HL-60 (cell line): ENCODE measurements at places on chromosomes 5 and 9.

DNA sequence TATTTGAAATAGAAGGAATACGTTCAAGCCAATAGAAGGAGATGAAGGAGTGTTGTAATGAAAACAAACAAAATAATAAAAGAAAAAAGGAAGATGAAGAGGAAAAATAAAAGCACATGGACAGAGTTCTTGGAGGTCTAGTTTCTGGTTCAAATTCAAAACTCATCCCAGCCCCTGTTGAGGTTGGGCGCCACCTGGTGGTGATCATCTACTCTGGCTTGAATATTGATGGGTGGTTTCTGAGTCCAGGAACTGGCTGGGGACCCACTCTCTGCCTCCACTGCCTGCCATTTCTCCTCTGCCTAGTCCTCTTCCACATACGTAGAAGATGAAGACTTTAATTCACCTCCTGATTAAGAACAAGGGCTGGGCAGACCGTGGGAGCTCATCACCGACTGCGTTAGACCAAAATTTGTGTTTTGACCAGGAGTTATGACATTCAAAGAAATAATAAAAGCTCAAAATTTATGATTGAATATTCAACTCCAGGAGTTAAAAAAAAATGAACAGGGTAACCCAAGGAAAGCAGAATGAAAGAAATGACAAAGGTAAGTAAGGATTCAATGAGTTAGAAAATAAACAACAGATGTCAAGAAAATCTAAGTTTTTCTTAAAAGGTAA lies 99.0 kb upstream of the SLC1A3 start:
- peak; percentile 31 for DNase-seq

DNA sequence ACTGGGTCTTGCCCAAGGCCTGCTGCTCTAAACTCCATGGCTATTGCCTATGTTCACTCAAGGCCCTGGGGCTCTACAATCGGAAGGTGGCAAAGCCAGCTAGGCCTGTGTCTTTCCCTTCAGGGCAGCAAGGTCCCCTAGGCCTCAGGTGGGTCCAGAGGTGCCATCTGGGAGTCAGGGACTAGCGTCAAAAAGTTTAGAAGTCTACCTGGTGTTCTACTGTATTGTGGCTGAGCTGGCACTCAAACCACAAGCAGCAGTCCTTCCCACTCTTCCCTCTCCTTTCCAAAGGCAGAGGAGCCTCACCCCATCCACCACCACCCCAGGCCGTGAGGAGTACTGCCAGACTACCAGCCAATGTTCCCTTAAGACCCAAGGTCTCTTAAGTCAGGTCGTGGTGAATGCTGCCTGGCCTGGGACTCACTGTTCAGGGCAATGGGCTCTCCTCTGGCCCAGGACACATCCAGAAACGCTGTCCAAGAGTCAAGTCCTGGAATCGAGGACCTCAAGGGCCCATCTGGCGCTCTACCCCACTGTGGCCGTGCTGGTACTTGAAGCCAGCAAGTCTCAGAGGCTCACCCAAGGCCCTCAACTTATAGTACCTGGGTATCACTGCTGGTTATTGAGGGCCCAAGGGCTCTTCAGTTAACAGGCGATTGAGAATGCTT lies 13.0 kb upstream of the SARDH start:
- DNase-seq = no peak

- no peak for DNase-seq
These were observed 77.8 kb downstream of the TTLL11 start for GRCh38 chr9:122015170-122015821.

DNA sequence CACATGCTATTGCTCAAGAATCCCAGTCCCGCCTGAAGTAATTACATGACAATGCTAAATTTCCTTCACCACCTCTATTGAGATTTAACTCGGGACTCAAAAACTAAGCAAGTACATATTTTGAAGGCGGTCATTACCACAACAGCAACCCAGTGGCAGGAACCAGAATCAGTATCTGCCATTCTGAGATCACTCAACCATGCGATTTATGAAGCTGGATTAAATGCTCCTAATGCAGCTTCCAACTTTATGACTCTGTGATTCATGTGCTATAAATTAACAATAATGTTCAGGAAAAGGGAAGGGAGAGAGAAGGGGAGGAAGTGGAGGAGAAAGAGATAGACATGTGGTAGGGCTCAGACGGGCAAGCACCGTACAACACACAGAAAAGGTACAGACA lies 194.7 kb downstream of the DNAH5 start:
- DNase-seq = no peak

GRCh38 chr5:150208187-150209098 lies 18.6 kb downstream of the SLC6A7 start:
- DNase-seq = no peak

DNA sequence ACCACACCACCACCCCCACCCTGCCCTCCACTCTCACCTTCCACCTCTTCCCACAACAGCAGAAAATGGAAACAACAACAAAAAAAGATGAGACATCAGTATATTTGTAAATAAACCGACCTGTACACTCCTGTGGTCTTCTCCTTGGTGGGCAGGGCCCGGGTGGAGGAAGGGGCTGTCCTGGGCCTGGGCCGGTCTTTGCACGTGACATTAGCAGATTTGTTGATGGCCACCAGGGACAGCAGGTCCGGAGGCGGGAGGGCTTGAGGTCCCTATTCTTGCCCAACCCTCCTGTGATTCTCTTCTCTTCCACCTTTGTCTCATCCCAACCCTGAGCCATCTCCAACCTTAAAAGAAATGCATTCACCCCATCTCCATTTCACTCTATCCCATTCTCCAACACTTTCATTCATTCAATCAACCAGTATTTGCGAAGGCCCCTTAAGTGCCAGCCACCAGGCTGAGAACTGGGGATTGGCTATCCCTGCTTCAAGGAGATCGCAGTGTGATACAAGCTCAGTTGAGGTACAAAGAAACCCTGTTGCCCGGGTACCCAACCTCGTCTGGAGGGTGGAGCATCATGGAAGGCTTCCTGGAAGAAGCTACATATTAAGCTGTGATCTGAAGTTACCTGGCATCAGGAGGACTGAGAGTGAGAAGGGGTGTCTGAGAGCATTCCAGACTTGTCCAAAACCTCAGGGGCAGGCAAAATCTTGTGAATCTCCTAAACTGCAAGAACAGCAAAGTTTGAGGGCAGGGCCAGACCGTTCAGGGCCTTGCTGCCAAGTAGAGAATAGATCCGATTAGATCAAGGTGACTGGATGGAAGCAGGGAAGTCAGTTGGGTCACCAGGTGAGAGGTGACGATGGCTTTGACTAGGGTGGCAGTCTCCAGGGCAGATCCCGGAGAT lies 87.4 kb downstream of the LMX1B start:
- DNase-seq = no peak

- peak; percentile 55 for DNase-seq
These were observed 36.4 kb downstream of the PARP8 start for GRCh38 chr5:50702615-50703366.

DNA sequence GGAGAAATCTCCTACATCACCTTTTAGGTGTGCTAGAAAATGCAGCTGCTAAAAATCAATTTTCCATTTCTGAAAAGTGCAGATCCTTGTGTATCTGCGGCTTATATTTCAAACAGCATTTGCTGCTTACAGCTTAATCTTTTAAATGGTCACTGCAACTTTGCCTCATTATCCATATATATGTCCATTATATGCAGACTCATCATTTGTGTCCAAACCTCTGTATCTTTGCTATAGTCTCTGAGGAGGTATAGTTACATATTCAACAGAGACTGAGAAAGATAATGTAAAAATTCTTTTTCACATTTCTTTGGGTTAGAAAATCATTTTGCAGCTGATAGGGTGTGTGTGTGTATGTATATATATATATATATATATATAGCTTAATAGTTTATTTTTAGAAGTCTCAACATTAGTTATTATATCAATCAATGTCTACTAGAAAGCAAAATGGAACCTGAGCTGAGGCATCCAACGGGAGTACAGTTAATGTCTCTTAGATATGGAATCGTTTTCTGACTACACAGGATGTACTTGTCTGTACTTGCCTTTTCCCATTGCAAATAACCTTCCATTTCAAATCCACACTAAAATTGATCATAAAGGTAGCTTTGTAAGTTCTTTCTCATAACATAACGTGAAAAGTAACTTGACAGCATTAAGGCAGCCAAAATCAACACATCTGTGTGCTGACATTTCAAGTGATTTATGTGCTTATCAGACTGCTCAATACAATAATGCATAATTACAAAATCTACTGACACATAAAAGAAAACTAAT lies 267.0 kb upstream of the HAPLN1 start:
- no peak for DNase-seq

DNA sequence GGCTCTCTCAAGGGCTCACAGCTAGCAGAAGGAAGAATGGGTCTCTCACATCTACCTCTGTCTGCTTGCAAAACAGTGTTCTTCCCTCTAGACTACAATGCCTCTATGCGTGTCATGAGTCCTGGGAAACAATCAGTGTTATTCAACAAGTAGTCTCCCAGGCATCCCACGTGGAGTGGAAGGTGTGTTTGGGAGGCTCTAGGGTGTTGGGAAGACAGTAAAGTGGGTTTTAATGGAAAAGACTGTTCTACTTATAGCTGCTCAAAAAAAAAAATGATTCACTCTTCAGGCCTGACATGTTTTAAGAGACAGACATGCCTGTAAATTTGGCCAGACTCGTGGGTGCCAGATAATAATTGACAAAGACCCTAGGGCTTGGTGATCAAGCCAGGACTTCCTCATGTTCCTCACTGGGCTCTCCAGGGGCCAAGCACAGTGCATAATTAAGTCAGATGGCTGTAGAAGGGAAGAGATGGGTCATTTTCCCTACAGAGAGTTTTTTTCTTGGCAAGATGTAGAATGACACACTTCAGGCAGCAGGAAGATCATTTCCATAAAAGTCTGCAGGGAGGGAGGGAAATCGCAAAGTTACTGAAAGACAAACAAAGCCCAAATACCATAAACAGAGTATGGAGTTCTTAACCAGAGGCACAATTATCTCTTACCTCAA lies 246.4 kb downstream of the ACTL7B start:
- DNase-seq = no peak

GRCh38 chr5:41707853-41708603 lies 162.2 kb downstream of the OXCT1 start:
- peak; percentile 12 for DNase-seq

DNA sequence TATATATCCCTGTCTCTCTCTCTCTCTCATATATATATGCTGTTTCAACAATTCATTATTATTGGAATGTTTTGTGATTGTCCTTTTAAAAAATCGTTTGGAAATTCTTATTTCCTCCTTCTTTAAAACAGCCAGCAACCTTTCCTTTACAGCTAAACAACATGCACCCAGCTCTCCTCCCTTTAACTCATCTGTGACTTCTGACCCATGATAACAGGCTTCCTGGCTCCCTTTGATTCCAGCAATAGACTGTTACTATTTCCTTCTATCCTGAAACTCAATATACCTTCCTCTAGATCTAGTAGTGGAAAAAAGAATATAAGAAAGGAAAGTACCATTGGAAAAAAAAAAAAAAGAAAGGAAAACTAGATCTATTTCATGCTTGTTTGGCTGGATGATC lies 254.7 kb upstream of the RGMB start:
- DNase-seq = no peak

GRCh38 chr9:98134702-98135557 lies 15.9 kb upstream of the TRIM14 start:
- DNase-seq = no peak

GRCh38 chr5:177510567-177511053 lies 984 bp upstream of the DOK3 start:
- DNase-seq = peak; percentile 97

DNA sequence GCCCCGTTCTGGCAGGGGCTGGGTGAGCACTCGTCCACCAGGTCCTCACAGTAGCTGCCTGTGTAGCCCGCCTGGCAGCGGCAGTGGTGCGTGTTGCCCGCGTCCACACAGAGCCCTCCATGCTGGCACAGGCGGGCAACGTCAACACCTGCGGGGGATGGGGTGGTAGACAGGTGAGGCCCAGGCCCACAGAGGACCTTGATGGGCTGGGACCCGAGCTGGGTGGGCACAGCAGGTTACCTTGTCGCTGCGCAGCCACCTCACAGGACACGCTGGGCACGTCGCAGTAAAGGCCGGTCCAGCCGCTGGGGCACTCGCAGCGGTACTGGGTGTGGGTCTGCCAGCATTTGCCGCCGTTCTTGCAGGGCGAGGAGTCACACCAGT lies 25.1 kb upstream of the SEC16A start:
- no peak for DNase-seq

GRCh38 chr5:155530046-155530445 lies 516.5 kb downstream of the KIF4B start:
- DNase-seq = no peak

- DNase-seq = no peak
These were observed 499.4 kb downstream of the ISL1 start for GRCh38 chr5:51882647-51883046.

GRCh38 chr5:43171451-43171850 lies 20.6 kb upstream of the NIM1K start:
- DNase-seq = no peak

DNA sequence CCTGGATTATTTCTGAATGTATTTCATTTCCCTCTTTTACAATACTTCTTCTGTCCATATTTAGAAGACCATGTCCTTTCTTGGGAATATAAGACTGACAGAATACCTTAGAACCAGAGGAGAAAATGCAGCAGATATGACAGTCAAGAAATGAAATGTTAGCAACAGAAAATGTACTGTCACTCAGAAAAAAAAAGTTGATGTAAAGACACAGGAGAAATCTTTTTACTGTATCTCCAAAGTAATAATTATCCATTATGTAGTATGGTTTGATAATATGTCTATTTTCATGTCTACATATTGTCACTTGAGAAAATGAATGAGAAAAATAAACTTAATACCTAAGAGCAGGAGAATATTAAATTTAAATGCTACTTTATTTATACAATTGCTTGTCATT lies 652.1 kb downstream of the GABRG2 start:
- no peak for DNase-seq

DNA sequence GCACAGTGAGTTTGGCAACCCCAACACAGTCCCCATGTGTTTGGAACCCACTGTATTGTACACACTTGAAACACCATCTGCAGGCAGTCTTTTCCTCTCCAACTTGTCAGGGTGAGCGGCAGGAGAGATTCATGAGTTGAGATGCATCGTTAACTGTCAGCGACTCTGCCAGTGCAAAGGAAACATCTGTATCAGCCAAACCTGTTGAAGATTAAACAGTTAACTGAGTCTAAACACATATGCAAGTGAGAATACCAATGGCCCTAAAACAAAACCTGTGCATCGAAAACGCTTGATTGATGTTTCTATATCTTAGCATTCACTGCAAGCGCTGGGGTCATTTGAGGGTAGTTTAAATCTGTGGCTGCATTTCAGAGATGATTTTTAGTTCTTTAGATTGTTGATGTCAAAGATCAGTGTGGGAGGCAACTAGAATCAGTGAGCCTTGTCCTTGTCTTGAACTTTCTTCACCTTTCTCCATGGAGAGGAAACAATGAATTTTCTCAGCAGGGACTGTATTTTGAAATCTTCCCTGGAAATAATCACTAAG lies 41.3 kb upstream of the PAM start:
- no peak for DNase-seq

- no peak for DNase-seq
These were observed 13.8 kb downstream of the TMEM8B start for GRCh38 chr9:35842795-35843194.

- DNase-seq = no peak
These were observed 45.4 kb downstream of the TMEM252 start for GRCh38 chr9:68495247-68495646.

DNA sequence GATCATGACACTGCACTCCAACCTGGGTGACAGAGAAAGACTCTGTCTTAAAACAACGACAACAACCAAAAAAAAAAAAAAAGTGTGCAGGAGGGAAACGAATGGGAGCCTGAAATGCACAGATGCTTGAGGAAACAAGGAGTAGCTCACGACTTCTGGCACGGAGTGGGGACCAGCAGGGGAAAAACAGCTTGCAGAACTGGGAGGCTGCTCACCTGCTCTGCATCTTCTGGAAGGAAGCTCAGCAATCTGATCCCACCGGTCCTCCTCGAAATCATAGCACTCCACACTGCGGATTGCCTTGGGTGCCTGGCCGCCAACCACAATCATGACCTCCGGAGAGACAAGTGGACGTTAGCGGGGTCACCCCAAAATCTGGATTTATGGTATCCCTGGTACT lies 96.2 kb downstream of the KLHL3 start:
- no peak for DNase-seq
